CD4-positive, alpha-beta T cell treated with Interleukin-1 beta for 1 hour (primary cell): ENCODE measurements at places on chromosomes 6 and 20.

GRCh38 chr20:12570371-12570770, 438.4 kb upstream of the SPTLC3 start:
- DNase-seq: no peak

GRCh38 chr6:90382760-90383159, 86.1 kb upstream of the BACH2 start:
- DNase-seq: no peak

DNA sequence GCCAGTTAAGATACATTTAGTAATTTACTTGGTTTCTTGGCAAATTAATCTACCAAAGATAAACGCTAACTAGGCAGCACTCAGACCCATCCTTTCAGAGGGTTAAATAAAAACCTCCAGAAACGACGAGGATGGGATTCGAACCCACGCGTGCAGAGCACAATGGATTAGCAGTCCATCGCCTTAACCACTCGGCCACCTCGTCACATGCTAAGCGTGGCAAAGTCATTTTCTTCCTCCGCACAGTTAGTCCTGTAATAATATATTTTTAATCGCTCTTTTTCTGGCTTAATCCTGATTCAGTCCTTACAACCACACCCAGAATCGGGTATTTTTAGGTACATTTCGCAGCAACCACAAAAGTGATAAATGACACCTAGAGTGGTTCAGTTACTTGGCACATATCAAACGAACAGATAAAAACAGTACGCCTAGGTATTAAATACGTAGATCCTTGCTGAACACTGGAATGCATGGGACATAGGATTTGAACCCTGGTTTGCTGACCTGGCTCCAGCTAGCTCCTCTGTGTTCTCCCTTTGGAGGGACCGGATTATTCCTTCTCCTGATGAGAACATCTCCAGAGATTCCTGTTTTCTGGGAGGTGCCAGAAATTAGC, 71.6 kb downstream of the GPX5 start:
- DNase-seq: no peak

DNA sequence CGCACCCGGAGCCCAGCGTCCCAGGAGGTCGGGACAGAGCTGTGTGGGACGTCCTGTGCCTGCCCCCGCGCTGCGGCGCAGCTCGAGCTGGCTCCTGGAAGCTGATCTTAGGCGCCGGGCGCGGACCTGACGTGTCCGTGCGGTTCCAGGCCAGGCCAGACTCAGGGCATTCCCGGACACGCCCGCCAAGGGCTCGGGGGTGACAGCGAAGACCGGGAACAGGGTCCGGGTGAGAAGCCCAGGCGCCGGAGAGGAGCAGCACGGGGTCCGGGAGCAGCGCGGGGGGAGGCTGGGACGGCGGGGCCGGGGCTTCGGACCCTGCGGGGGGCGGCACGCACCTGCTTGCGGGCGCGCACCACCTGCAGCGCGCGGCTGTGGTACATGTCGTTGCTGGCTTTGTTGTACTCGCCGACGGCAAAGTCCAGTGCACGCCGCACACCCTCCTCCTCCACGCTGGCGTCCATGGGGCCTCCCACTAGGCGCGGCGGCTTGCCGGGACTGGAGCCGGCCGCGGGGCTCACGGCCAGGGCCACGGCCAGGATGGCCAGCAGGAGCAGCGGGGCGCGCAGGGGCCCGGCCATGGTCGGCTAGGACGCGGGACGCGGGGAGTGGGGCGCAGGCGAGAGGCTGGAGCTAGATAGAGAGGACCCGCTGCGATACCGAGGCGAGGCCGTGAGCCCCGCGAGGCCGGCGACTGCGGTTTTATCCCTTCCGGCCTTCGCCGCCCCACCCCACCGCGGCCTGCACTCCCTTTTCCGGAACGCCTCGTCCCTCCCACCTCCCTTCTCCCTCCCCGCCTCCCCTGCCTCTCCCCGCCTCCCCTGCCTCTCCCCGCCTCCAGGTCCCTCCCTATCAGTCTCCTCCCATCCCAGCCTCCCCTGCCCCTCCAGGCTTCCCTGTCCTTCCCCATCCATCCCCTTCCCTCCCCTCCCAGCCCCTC, at the start of gene CST3:
Gene CST3 (minus strand): TSS at position 674 of the 940 bp plus-strand sequence. CDS start 93 bp downstream, at position 581.
- DNase-seq: no peak

GRCh38 chr6:143539734-143540133, 28.2 kb upstream of the FUCA2 start:
- DNase-seq: no peak

- DNase-seq: no peak
These were observed 90.5 kb upstream of the PRSS16 start for GRCh38 chr6:27156874-27157458.

- no peak for DNase-seq
These were observed 64.3 kb downstream of the ADTRP start for GRCh38 chr6:11714116-11714797.

- DNase-seq: no peak
These were observed 14.4 kb downstream of the SRXN1 start for GRCh38 chr20:638579-638978.

- DNase-seq: no peak
These were observed at the start of gene CCDC170 for GRCh38 chr6:151493804-151494234. CCDC170 (plus strand) TSS chr6:151494017; CDS start chr6:151494129, 112 bp downstream.

DNA sequence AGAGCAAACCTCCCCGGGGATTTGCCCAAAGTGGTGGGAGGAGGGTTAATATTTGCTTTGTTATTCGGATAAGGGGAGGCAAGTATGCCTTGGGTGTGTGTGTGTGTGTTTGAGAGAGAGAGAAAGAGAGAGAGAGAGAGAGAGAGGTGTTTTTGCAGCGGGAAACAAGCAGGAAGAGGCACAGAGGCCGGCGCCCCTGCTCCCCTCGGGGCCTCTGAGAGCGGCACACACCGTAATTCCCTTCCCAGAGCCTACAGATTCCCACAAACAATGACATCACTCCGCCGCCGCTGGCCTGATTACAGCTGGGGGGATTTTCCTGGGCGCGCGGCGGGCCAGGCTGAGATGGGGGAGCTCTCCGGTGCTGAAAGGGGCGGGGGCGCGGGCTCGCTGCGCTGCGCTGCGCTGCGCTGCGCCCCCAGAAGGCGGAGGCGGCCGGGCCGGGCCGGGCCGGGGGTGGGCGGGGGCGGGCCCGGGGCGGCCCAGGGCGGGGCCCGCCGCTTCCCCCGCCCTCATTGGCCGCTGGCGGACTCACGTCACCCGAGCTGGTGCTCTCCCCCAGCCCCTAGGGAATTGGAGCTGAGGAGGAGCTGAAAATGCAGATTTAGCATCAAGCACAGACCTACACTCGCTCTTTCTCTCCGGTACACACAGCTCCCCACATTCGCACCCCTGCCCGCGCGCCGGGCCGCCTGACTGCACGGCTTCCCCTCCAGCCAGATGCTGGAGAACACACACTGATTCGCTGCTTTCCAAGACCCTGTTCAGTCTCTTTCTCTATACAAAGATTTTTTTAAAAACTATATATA, at the start of gene PCSK2:
Gene PCSK2 (plus strand): TSS at position 631 of the 809 bp plus-strand sequence. CDS start 266 bp downstream, outside the sequence.
- DNase-seq: no peak

DNA sequence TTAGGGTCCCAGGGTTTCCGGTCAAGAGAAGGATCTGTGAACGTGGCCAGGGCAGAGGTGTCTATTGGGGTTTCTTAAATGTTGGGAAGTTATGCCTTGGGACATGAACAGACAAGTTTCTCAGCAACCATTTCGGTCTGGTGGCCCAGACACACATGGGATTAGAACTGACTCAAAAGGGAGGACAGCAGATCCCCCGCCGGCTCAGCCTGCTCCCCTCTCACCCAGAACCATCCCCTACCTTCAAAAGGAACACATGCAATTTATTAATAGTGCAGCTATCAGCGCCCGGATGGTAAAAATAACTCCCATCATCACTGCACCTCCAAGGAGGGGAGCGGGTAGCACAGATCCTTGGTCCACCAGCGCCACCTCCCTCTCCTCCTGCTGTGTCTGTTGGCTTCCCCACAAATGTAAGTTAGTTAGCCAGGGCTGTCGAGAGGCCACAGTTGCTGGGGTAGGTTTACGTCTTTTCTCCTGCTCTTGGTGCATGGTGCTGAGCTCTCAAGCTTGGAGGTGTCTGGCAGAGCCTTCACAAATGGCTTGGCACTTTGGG, 77.1 kb downstream of the TRAM2 start:
- DNase-seq: no peak

DNA sequence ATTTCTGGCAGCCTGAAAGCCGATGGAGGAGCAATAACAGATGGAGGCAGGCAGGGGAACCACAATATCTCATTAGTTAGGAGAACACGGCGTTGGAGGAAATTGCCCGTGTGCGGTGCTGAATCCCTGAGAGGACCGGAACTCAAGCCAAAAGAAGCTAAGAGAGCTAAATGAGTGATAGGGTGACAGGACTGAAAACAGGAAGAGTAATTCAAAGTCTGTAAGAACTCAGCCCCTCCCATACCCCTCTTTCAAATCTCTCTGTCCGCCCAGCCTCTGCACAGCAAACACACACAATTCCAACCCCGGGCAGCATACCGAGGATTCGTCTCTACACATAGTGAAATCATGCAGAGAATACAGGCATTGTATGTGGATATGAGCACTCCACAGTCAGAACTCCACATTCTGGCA, 2.6 kb upstream of the IPCEF1 start:
- no peak for DNase-seq

GRCh38 chr6:56955171-56956155, 556 bp downstream of the BEND6 start:
- DNase-seq: peak; percentile 59

- no peak for DNase-seq
These were observed 84.9 kb downstream of the BTBD9 start for GRCh38 chr6:38554700-38555413.

DNA sequence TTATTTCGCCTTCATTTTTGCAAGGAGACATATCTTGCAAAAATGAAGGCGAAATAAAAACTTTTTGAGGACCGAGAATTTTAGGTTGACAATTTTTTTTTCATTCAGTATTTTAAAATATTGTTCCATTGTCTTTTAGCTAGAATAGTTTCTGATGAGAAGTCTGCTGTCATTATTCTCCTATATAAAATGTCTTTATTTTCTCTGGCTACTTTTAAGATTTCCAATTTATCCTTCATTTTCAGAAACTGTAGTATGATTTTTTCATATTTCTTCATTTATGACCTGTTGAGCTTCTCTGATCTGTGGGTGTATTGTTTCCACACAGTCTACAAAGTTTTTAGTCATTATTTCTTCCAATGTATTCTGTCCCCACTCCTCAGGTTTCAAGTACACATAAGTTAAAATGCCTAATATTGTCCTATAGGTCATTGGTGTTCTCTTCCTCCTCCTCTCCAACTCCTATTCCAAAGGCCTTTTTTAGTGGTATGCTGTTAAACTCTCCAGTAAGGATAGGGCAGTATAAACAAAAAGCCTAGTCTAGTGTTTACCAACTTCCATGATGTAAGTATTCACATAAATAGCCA, 15.7 kb downstream of the AHI1 start:
- DNase-seq: no peak

DNA sequence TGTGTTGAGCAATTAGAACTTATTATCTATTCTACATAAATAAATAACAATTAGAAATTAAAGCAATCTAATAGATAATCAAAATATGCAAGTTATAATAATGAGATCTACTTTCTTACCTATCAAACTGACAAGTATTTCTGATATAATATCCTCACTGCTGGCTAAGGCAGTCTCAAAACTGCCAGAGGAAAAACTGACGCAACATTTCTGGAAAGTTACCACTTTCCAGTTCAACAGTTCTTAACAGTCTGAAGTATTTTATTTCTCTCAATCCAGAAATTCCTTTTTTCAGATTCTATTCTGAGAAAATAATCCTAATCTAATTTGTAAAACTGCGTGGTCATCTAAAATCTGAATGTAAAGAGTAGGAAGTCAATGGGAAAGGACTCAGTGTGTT, 121.0 kb downstream of the TRDN start:
- DNase-seq: no peak

GRCh38 chr20:59776626-59777330, 156.7 kb downstream of the SYCP2 start:
- DNase-seq: no peak
